ENCODE measurements at places on chromosomes 13 and 19.
A peak's percentile ranks its signal among the peaks of the same experiment; 100 is the strongest.

GRCh38 chr13:38718374-38718773 is 31.5 kb downstream of the FREM2 start:
- H3K36me3 ChIP-seq = no peaks in the 10 kb centered on the region
- no peak for DNase-seq
- H3K4me1 ChIP-seq = peaks cover 11% of the 10 kb centered on the region
- no peak overlapping the region for H3K4me3 ChIP-seq

DNA sequence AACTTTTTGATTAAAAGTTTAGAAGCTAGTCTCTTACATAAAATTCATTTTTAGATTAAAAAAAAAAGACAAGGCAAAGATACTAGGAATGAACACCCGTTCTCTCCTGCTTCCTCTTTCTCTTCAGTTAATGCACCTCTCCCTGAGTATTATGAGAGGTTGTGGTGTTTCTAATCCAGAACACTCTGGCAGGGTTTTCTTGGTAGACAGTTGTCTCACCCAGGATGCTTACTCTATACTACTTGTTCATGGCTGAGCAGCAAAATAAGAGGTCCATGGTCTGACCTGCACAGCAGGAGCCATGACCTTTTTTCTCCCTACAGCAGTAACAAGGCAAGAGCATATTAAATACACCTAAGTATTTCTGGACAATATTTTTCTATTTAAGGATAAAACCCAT is 62.0 kb downstream of the MICU2 start:
- H3K4me3 ChIP-seq = no peak overlapping the region
- peaks cover 16% of the 10 kb centered on the region for H3K4me1 ChIP-seq
- no peaks in the 10 kb centered on the region for H3K27me3 ChIP-seq
- no peak for DNase-seq
- H3K27ac ChIP-seq = no peak overlapping the region

- no peaks in the 10 kb centered on the region for H3K36me3 ChIP-seq
- H3K4me3 ChIP-seq = no peak overlapping the region
- no peaks in the 10 kb centered on the region for H3K4me1 ChIP-seq
- H3K27ac ChIP-seq = no peak overlapping the region
These were observed 62.3 kb downstream of the ZNF627 start for GRCh38 chr19:11659612-11660011.

DNA sequence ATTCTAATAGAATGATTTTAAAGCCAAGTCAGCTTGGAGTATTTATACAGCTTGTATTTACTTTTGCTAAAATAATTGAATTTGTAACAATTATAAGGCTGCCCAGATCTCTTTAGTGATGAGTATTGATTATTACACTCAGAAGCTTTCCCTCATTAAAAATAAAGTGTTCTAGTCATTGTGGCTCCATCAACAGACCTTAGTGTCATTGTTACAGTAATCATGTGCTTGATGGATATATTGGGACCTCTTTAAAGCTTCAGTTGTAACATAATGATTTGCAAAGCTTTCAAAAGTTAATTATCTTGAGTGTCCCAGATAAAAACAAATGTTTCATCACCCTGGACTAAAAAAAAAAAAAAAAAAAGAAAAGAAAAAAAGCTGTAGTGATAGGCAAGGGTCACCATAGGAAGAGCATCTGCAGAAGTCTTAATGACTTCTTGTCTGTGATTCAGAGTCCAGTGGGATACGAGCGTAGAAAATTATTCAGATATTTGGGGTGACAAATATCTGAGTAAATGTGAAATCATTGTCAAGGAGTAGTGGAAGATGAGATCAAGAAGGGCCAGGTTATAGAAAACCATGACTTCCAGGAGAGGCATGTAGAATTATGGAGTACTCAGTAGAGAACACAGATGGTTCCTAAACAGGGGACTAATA is 369.6 kb downstream of the DCT start:
- no peak overlapping the region for H3K27ac ChIP-seq
- no peak for DNase-seq
- H3K36me3 ChIP-seq = no peaks in the 10 kb centered on the region
- H3K4me3 ChIP-seq = no peak overlapping the region

- H3K4me3 ChIP-seq = no peak overlapping the region
- DNase-seq = no peak
- H3K36me3 ChIP-seq = 0 out of 2 replicates have a peak, but pooled peaks cover 2% of the 10 kb centered on the region
- H3K27ac ChIP-seq = no peak overlapping the region
- no peaks in the 10 kb centered on the region for H3K4me1 ChIP-seq
- H3K27me3 ChIP-seq = no peaks in the 10 kb centered on the region
These were observed 44.3 kb downstream of the NDFIP2 start for GRCh38 chr13:79525064-79525857.

GRCh38 chr13:60893801-60894200 is 496.8 kb downstream of the TDRD3 start:
- H3K27me3 ChIP-seq = no peaks in the 10 kb centered on the region
- no peak for DNase-seq
- no peak overlapping the region for H3K27ac ChIP-seq
- H3K4me1 ChIP-seq = no peaks in the 10 kb centered on the region
- no peaks in the 10 kb centered on the region for H3K36me3 ChIP-seq

DNA sequence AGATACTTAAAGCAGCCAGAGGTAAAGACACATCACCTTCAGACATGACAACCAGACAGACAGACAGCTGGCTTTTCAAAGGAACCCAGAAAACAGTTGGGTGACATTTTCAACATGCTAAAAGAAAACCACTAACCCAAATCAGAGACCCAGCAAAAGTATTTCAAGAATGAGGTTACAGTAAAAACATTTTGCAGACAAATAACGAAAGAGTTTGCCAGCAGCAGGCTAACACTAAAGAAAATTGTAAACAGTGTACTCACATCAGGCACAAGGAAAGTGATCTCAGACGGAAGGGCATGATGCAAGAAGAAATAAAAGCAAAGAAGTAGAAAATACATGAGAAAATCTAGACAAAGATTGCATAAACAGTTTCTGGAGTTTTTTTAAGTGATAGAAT is 46.4 kb downstream of the AP1M1 start:
- H3K36me3 ChIP-seq = no peaks in the 10 kb centered on the region
- no peak overlapping the region for H3K4me3 ChIP-seq
- H3K27ac ChIP-seq = no peak overlapping the region
- H3K4me1 ChIP-seq = no peaks in the 10 kb centered on the region
- DNase-seq = no peak

- no peaks in the 10 kb centered on the region for H3K4me1 ChIP-seq
- no peaks in the 10 kb centered on the region for H3K36me3 ChIP-seq
- no peak for DNase-seq
- H3K4me3 ChIP-seq = no peak overlapping the region
These were observed 16.1 kb downstream of the ACTL9 start for GRCh38 chr19:8682472-8682871.

- no peaks in the 10 kb centered on the region for H3K4me1 ChIP-seq
- no peak for DNase-seq
- no peak overlapping the region for H3K27ac ChIP-seq
- H3K36me3 ChIP-seq = no peaks in the 10 kb centered on the region
- H3K27me3 ChIP-seq = no peaks in the 10 kb centered on the region
- no peak overlapping the region for H3K4me3 ChIP-seq
These were observed 196.5 kb downstream of the TEX29 start for GRCh38 chr13:111516712-111517640.

DNA sequence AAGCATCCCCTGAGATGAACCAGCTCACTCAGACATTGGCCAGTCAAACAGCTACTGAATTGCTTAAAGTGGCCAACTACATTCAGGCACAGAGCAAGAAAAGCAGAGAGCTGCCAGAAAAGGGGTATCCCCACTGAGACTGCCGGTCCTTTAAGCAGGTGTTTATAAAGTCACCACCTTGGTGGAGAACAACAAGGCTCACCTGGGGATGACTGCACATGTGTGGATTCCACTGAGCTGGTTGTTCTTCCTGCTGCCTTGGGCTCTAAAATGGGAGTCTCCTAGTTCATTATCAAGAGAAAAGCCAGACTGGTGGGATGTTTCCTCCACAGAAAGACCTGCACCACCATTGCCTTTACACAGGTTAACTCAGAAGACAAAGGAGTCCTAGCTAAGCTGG is 51.8 kb upstream of the IPO5 start:
- DNase-seq = no peak
- no peaks in the 10 kb centered on the region for H3K36me3 ChIP-seq
- no peaks in the 10 kb centered on the region for H3K4me1 ChIP-seq
- H3K27ac ChIP-seq = no peak overlapping the region

- no peak overlapping the region for H3K4me3 ChIP-seq
- no peaks in the 10 kb centered on the region for H3K4me1 ChIP-seq
- H3K36me3 ChIP-seq = no peaks in the 10 kb centered on the region
- H3K27me3 ChIP-seq = no peaks in the 10 kb centered on the region
These were observed 16.1 kb upstream of the RASA3 start for GRCh38 chr13:114148521-114148855.

DNA sequence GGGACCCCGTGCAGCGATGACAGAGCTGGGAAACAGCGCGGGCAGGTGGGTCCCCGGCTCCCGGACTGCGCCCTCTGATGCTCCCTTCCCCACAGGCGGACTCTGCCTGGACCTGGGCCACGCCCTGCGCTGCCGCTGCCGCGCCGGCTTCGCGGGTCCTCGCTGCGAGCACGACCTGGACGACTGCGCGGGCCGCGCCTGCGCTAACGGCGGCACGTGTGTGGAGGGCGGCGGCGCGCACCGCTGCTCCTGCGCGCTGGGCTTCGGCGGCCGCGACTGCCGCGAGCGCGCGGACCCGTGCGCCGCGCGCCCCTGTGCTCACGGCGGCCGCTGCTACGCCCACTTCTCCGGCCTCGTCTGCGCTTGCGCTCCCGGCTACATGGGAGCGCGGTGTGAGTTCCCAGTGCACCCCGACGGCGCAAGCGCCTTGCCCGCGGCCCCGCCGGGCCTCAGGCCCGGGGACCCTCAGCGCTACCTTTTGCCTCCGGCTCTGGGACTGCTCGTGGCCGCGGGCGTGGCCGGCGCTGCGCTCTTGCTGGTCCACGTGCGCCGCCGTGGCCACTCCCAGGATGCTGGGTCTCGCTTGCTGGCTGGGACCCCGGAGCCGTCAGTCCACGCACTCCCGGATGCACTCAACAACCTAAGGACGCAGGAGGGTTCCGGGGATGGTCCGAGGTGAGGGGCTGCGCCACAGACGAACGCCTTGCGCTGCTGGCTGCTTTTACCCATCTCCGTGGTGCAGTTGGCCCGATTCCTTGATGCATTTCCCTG is 7.8 kb upstream of the SELENOV start:
- no peaks in the 10 kb centered on the region for H3K36me3 ChIP-seq
- H3K27me3 ChIP-seq = no peaks in the 10 kb centered on the region
- peaks cover 11% of the 10 kb centered on the region for H3K4me1 ChIP-seq
- DNase-seq = peak; percentile 81
- peak overlapping the region; percentile 54 for H3K4me3 ChIP-seq
- H3K27ac ChIP-seq = no peak overlapping the region

GRCh38 chr13:32528358-32528757 is 10.2 kb downstream of the N4BP2L2 start:
- no peaks in the 10 kb centered on the region for H3K27me3 ChIP-seq
- no peak for DNase-seq
- H3K4me3 ChIP-seq = no peak overlapping the region
- no peaks in the 10 kb centered on the region for H3K4me1 ChIP-seq
- H3K36me3 ChIP-seq = no peaks in the 10 kb centered on the region

- peak; percentile 58 for DNase-seq
- H3K36me3 ChIP-seq = no peaks in the 10 kb centered on the region
- H3K27ac ChIP-seq = peak overlapping the region; percentile 81
- no peak overlapping the region for H3K4me3 ChIP-seq
- H3K4me1 ChIP-seq = peaks cover 12% of the 10 kb centered on the region
These were observed 18.2 kb upstream of the PTBP1 start for GRCh38 chr19:778910-779653.

DNA sequence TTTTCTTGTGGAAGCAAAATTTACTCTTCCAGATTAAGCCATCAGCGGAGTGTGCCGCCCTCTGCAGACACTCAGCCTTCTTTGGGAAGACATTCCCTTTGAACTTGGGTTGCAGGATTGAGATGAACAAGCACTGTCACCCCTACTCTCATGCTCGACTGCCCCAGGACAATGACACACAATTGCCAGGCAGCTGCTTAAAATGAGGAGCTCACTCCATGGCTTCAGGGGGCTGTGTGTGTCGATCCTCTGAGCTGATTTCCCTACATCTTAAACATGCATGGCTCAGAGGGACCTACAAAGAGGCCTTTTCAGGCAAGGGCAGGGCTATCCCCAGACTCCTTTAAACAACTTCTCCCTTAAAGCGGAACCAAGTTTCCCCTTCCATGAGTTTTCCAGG is 107.5 kb upstream of the MBNL2 start:
- no peak overlapping the region for H3K4me3 ChIP-seq
- H3K27ac ChIP-seq = no peak overlapping the region
- no peaks in the 10 kb centered on the region for H3K27me3 ChIP-seq

GRCh38 chr19:30317403-30317802 is 54.8 kb upstream of the ZNF536 start:
- no peak for DNase-seq
- no peaks in the 10 kb centered on the region for H3K27me3 ChIP-seq
- no peak overlapping the region for H3K27ac ChIP-seq
- H3K4me1 ChIP-seq = peaks cover 8% of the 10 kb centered on the region
- no peak overlapping the region for H3K4me3 ChIP-seq

DNA sequence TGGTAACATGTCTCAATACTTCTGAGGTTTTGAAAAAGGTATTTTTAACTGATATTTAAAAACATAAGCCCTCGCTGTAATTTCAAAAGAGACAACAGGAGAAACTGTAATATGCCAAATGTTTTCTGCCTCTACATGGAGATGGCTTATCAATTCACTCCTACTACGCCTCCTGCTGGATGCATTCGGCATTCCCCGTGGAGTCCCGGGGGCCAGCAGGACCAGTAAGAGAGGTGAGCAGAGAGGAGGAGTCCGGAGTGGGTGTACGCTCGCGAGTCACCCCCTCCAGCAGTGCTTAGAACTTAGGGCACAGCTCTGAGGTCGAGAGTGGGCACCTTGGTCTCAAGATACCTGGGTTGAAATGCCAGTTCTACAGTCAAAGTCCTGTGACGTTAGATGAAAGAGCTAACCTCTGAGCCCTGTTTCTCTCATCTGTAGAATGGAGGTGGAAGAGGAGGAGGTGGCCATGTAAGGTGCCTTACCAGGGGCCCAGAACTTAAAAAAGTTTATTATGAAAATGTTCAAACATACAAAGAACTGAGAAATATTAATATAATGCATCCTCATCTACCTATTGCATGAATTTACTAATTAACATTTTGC is 110.2 kb downstream of the STK24 start:
- H3K36me3 ChIP-seq = peaks cover 5% of the 10 kb centered on the region
- no peaks in the 10 kb centered on the region for H3K4me1 ChIP-seq
- no peak overlapping the region for H3K27ac ChIP-seq
- no peaks in the 10 kb centered on the region for H3K27me3 ChIP-seq

Measured in Caco-2 (cell line).